Pulmonary artery endothelial cell (primary cell): ENCODE measurements at places on chromosomes 6 and 20. TPM values are rescaled to one million over a fixed set of nuclear protein-coding genes. Genes with fewer than 3 reads are reported as not detected.

KHDC1L gene
- total RNA-seq = not detected in 2 replicates

DNA sequence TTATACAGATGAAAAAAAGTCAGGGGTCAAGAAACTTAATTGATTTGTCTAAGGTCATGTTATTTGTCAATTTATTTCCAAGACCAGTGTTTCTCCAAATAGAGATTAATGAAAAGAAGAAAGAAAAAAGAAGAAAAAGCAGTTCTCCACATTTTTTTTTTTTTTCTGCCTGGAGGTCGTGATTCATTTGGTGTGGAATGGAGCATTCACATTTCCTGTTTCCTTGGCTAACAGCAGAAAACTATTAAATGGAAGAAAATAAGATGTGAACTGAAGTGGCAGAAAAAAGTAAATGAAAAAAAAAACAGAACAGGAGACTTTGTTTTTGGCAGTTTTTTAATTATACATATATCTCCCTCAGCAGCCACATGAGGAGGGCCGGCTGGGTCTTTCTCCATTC is 470.8 kb upstream of the ZNF337 start:
- no peak for DNase-seq

- DNase-seq = no peak
These were observed 73.7 kb upstream of the PTCHD4 start for GRCh38 chr6:48184648-48185047.

DNA sequence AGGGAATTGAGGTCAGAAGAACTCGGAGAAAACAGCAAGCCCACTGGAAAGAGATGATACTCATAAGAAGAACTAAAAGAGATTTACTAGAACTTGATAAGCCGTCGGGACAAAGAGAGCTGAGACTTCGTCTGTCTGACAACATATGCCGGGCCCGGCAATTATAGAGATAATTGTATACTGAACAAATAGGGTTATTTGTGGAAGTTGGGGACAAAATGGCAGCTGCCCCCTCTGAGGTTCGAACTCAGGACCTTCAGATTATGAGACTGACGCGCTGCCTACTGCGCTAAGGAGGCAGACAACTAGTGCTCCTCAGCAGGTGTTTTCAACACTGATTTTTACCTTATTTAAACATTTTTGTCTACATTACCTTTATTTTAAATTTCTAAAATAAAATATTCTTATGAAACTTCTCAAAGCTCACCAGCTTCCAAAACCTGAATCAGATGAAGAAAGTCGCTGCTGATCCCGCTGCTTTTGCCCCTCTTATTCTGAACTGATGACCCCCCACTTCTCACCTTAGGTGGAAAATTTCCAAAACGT is 29.3 kb upstream of the TRIM27 start:
- DNase-seq = no peak

OPN5 gene
- not detected in 2 replicates for total RNA-seq

DNA sequence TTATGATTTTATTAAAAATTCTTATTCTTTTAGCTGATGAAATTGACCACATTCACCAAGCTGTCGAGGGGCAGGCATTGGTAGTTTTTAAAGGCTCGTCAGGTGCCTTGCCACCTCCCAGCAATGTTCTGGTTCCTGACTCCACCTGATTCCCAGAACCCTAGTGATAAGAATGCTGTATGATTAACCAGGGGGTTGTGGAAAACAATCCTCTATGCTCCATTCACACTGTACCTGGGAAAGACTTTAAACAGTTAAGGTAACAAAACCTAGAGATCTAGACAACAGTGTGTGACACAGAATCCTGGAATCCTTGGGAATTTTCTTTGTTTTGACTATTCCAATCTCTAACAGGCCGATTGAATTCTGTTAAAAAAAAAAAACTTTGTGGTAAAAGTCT is 165.7 kb upstream of the OLIG3 start:
- DNase-seq = no peak

DNA sequence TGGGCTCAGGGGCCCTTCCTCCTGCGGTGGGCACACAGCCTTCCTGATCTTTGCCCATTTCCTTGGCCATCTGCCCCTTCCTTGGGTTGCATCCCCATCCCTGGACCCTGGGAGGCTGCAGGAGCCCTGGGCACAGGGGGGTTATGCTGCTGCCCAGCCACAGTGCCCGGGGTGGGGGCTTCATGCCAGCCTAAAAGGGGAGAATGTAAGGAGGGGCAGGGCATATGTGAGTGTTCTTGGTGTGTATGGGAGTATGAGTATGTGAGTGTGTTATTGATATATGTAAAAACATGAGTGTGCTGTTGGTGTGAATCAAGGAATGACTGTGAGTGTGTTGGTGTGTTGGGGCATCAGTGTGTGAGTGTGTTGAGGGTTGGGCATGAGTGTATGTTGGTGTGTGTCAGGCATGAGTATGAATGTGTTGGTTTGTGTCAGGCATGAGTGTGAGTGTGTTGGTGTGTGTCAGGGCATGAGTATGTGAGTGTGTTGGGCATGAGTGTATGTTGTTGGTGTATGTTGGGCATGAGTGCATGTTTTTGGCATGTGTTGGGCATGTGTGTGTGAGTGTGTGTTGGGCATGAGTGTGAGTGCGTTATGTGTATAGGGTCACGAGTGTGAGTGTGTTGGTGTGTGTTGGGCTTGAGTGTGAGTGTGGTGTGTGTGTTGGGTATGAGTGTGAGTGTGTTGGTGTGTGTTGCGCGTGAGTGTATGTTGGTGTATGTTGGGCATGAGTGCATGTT is 14.7 kb upstream of the CST8 start:
- DNase-seq = no peak

GRCh38 chr6:78192057-78192456 is 539.2 kb downstream of the MEI4 start:
- DNase-seq = no peak

DNA sequence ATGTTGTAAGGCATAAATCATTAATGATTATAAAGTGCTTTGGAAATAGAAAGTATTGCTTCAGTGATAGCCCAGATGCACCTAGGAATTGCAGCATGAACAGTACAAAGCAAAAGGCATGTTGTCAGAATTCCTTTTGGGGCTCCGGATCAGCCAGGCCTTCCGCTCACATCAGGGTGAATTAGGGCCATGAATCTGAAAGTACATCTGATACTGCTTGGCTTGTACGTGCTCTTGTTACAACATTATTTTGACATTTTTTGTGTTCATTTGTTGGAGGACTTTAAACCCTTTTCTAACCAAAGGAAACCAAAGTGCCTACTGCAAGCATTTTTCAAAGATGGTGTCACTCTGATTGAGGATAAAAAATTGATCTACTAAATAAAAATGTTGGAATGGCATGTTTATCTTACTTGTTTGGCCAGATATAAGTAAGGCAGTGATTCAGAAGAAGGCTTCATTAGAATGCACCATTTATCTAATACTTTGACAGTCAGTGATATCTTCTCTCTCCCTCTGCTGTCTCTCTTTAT is 1005.6 kb upstream of the FLRT3 start:
- no peak for DNase-seq

FRMD1 gene
- not detected in 2 replicates for total RNA-seq

GRCh38 chr6:28643017-28643740 is 117.5 kb downstream of the GPX5 start:
- DNase-seq = no peak

- no peak for DNase-seq
These were observed 63.1 kb downstream of the ASCC3 start for GRCh38 chr6:100818066-100818465.

GRCh38 chr6:88823998-88824397 is 139.4 kb downstream of the RNGTT start:
- no peak for DNase-seq

PGM3 gene
- total RNA-seq = 74.8 and 121 TPM in 2 replicates

PNPLA1 gene
- not detected in 2 replicates for total RNA-seq

- DNase-seq = no peak
These were observed 192.0 kb upstream of the IMPG1 start for GRCh38 chr6:76264468-76264867.

GRCh38 chr6:160679402-160679769 is 15.3 kb upstream of the LPA start:
- DNase-seq = no peak

MBOAT1 gene
- total RNA-seq = 2.4 and 7.1 TPM in 2 replicates

DNA sequence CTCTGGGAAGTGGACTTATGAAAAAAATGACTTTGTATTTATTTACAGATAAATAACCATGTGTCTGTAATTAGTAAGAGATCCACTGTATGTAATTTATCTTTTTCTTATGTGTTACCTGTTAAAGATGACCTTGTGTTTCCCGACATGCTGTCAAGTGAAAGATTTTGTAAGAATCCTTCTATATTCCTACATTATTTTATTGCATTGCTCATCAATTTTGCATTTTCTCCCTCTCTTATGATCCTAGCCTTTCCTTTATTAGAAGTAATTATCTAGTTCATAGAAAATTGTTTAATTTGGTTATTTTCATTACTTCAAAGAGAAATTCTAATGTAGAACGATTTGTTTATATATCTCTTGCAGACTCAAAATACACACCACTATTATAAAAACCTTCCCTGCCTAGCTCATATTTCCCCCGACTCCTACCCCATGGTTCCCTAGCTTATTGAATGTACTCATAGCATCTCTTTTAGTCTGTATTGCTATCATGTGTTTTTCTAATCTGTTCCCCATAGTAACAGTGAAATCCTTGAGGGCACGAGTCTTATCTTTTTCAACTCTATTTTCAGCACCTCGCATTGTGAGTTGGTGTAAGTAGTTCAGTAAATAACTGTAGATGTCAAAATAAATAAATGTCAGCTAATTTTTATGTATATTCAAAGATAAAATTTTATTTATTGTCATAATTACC is 774.4 kb downstream of the HDGFL1 start:
- no peak for DNase-seq

PRRT1 gene
- total RNA-seq = 0.07 TPM in 1 of 2 replicates, not detected in the other

ARHGAP18 gene
- total RNA-seq = 75.1 and 96.7 TPM in 2 replicates

HLA-DRB1 gene
- total RNA-seq = not detected in 2 replicates

CLIC1 gene
- total RNA-seq = 860 and 926 TPM in 2 replicates

MAPK13 gene
- total RNA-seq = 1.3 and 2.5 TPM in 2 replicates

DNA sequence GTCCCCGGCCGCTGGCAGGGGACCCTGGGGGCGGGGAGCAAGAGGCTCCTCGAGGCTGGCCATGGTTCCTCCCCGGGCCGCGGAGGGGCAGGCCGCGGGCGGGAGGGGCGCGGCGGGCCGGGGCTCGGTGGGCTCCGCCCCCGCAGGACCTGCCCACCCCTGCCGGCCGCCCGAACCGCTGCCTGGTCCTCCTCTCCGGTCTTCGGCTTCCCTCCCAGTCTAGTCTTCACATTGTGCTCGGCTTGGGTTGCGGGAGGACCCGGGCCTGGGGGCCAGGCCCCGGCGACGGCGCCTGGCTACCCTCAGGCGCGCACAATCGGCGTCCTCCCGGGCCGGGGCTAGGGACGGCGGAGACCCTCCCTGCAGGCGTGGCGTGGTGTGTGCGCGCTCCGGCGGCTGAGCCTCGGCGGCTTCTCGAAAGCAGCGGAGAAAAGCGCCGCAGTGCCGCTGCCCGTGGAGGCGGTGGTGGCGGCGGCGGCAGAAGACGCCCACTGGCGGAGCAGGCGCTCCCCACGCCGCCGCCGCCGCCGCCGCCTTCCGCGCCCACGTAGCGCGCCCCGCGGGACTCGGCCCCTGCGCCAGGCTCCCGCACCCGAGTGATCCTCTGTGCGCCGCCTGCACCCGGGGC is at the start of gene PDE10A:
Gene PDE10A (minus strand): TSS at position 493 of the 628 bp plus-strand sequence. CDS start 430 bp downstream, at position 63.
- DNase-seq = no peak

GRCh38 chr20:50683570-50683969 is 7.8 kb downstream of the RIPOR3 start:
- no peak for DNase-seq

COL21A1 gene
- 0.13 and 1.4 TPM in 2 replicates for total RNA-seq

GRCh38 chr20:60667641-60668040 is 584.4 kb upstream of the CDH4 start:
- no peak for DNase-seq

MRAP2 gene
- total RNA-seq = 4.4 and 13.3 TPM in 2 replicates

TINAG gene
- total RNA-seq = not detected in 2 replicates

AKAP7 gene
- 1.9 and 3.2 TPM in 2 replicates for total RNA-seq

DNA sequence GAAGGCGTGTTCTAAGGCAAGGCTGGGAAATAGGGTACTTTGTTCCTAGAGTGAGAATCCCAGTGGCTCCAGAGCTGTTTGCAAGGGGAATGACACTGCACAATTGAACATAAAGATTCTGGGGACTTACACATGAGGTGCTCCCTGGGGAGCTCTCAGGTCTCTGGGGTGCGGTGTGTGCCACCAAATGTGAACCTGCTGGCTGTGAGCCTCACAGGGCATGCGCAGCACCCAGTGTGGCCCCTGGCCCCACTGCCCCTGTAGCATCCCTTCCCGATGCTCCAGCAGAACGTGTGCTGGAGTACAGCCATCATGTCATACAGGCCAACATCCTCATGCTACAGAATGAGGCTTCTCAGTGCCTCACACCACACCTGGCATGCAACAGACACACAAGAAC is 68.2 kb downstream of the TOX2 start:
- DNase-seq = no peak

MMP24 gene
- total RNA-seq = 0.33 and 0.78 TPM in 2 replicates
